ENCODE measurements at places on chromosomes 6 and 20. TPM values are rescaled to one million over a fixed set of nuclear protein-coding genes. Genes with fewer than 3 reads are reported as not detected.

- no peak for DNase-seq
- H3K4me3 ChIP-seq: no peak overlapping the region
- H3K36me3 ChIP-seq: no peaks in the 10 kb centered on the region
- no peak overlapping the region for H3K27ac ChIP-seq
Observed at GRCh38 chr6:1479095-1479494, 89.7 kb downstream of the FOXF2 start.

GRCh38 chr20:53934421-53935343 is 135.7 kb downstream of the BCAS1 start:
- no peaks in the 10 kb centered on the region for H3K27me3 ChIP-seq
- H3K27ac ChIP-seq: peak overlapping the region; percentile 41
- H3K4me3 ChIP-seq: no peak overlapping the region
- H3K36me3 ChIP-seq: no peaks in the 10 kb centered on the region
- DNase-seq: peak; percentile 83

DNA sequence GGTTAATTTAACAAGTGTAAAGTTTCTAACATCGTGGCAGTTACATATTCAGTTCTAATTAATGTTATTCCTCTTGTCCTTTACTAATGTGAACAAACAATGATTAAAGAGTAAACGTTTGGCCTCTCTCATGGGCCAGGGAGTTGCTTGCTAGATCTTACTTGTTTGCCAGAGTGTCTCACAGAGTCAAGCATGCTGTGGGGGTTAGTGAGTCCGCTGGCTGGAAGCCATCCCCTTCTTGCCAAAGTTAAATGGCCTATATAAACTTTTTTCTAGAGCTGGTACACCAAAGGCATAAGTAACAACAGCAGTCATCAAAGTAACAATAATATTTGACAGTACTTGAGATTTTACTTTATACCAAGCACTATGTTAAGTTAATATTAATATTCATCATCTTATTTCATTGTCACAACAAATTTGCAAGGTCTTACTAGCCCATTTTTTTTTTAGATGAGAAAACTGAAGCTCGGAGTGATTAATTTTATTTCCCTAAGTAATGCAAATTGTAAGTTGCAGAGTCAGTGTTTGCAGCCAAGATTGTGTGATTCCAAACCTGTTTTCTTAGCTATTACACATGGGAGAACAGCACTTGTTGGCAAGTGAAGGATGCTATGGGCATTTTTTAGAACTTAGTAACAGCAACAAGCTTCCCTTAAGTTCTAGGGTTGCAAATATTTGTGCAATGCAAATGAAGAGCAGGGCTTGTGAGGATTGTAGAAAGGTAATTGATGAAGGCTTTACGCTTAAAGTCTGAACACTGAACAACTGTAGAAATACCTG is 224.5 kb downstream of the RFPL4B start:
- no peaks in the 10 kb centered on the region for H3K27me3 ChIP-seq
- H3K4me1 ChIP-seq: peaks cover 6% of the 10 kb centered on the region
- no peaks in the 10 kb centered on the region for H3K36me3 ChIP-seq
- H3K4me3 ChIP-seq: no peak overlapping the region
- H3K27ac ChIP-seq: peak overlapping the region; percentile 64

GRCh38 chr6:126086560-126086959 is 100.2 kb downstream of the TRMT11 start:
- no peaks in the 10 kb centered on the region for H3K36me3 ChIP-seq
- H3K27me3 ChIP-seq: no peaks in the 10 kb centered on the region
- DNase-seq: no peak

Gene PRR18
- total RNA-seq: not detected

- peaks cover 12% of the 10 kb centered on the region for H3K4me1 ChIP-seq
- H3K36me3 ChIP-seq: no peaks in the 10 kb centered on the region
- no peak overlapping the region for H3K27ac ChIP-seq
- H3K4me3 ChIP-seq: no peak overlapping the region
- H3K27me3 ChIP-seq: no peaks in the 10 kb centered on the region
Observed at GRCh38 chr20:49690899-49691620, 22.6 kb downstream of the B4GALT5 start.

GRCh38 chr6:163613668-163614067 is 199.2 kb downstream of the QKI start:
- H3K4me1 ChIP-seq: no peaks in the 10 kb centered on the region
- no peak overlapping the region for H3K27ac ChIP-seq
- no peaks in the 10 kb centered on the region for H3K36me3 ChIP-seq
- no peak overlapping the region for H3K4me3 ChIP-seq
- H3K27me3 ChIP-seq: no peaks in the 10 kb centered on the region

DNA sequence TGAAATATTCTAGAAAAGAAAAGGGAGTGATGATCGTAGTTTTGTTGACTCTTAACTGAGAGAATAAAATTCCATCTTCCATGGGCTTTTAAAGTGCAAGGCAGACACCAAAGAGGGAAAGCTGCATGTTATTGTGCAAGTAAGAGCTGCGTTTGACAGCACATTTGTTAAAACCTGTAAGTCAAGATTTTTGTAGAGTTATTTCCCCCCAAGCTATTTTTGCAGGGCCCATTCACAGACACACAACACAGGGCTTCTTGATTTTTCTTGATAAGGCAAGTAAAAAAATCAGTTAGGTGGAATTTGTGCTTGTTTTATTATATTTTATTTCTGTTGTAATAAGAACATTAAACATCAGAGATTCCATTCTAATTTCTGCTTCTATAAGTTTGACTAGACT is 13.8 kb downstream of the CFAP206 start:
- no peak for DNase-seq
- H3K27me3 ChIP-seq: no peaks in the 10 kb centered on the region
- no peaks in the 10 kb centered on the region for H3K36me3 ChIP-seq
- no peak overlapping the region for H3K27ac ChIP-seq
- H3K4me1 ChIP-seq: no peaks in the 10 kb centered on the region

Gene GTSF1L
- not detected for total RNA-seq

DNA sequence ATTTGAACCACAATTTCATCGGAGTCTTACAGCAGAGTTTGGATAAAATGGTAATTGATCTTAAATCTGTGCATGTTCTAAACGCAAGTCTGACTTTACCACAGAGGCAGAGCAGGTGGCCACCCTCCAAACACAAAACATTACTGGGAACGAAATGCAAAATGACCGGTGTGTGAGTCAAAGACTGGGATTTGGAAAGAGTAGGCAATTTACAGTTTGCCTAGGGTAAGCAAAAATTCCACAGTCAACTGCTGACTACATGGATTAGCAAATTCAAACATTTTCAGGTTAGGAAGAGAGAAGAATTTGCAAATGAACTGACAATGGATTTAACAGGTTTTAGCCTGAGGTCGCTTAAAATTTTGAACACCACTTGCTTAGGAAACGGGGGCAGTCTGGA is 444.4 kb downstream of the HDGFL1 start:
- H3K27ac ChIP-seq: no peak overlapping the region
- H3K4me3 ChIP-seq: no peak overlapping the region
- no peaks in the 10 kb centered on the region for H3K27me3 ChIP-seq

Data from ovary (tissue), 10 donors.